ENCODE measurements at places on chromosomes 4 and X.

DNA sequence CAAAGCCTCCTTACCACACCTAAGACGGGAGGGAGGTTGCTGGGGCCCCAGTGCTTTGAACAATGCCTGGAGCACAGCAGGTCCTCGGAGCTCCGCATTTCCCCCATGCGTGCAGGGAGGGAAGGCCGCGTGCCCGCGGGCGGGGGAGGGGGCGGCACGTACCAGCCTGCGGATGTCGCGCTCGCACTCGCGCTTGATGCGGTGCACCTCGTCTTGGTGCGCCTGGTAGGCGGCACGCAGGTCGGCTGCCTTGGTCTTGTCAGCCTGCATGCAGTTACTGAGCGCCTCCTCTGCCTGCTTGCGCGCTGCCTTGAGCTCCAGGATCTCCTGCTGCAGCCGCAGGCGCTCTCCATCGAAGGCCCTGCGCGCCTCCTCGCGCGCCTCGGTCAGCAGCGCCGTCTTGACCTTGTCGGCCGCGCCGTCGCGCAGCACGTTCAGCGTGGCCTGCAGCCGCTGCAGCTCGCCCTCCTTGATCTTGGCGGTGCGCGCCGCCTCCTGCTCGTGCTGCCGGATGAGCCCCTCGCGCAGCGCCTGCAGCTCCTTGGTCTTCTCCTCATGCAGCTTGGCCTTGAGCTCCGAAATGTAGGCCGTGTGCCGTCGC lies 87.2 kb upstream of the C4orf50 start:
- no peak for DNase-seq

DNA sequence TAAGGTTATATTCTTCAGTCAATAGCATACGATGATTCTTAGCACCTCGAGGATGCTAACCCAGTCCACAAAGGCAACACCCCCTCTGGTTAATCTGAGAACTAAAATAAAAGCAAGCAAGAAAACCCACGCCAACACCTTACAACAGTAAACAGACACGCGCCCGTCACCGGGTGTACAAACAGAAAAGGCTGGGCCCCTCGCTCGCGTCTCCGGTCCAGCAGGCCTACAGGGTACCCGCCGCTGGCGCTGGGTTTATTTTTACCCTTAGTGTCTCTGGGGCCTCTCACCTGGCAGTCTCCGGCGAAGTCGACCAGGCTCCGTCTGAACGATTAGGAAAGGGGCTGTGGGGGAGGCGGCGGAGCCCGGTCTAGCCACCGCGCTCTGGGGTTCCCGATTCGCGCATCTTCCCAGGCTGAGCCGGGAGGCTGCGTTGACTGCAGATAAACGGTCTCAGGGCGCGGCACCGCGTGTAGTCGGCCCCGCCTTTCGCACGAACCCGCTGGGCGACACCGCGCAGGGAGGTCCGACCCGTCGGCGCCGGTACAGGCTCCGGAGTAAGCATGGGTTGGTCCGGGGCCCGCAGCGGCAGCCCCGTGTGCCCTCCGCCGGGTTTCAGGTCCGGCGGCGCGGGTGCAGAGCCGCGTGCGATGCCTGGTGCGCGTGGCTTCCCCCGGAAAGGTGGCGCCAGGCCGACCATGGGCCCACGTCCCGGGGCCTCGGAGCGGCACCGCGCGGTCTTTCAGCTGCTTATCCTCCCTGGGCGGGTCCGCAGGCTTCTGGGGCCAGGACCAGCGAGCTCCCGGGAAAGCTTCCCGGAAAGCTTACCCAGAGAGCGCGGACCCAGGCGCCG lies 441 bp downstream of the SLC9B2 start:
- peak; percentile 21 for DNase-seq

DNA sequence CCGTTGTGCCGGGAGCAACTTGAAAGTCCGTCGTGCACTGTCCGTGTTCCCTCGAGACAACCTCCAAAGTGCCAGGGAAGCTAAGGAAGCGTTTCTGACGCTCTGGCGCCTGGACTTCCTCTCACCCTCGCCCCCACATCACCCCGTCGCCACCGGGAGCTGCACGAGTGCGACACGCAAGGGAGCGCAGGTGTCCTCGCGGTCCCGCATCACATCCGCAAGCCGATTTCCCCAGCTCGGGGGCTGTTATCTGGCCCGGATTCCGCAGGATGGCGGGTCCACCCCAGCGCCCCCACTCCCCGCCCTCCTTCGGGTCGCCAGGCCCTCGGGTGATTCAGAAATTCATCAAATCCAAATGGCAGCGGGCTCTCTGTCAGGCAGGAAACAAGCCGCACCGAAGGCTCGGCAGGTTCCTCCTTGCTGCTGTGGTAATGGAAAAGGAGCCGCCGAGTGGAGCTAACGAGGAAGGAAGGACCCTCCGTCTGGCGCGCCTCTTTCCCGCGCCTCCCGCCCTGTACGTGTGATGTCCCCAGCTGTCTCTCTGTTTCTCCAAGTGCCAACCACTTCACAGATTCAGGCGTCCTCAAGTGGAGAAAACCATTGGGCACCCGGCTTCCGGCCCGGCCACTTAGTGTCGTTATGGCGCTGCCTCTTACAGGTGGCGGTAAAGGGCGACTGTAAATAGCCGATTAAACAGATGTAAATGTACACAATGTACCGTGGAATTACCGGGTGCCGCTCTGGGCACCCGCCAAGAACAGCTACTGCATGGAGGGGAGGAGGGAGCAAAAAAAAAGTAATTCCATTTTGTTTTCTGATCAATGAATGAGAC lies 921 bp upstream of the SETD7 start:
- DNase-seq = peak; percentile 36

- DNase-seq = no peak
These were observed 79.0 kb downstream of the DIAPH2 start for GRCh38 chrX:96763608-96764007.

GRCh38 chr4:106762666-106763443 lies 273.3 kb downstream of the DKK2 start:
- no peak for DNase-seq

GRCh38 chr4:59570860-59571476 lies 1629.2 kb upstream of the ADGRL3 start:
- DNase-seq = no peak

- DNase-seq = peak; percentile 8
These were observed 30.3 kb downstream of the SLC16A2 start for GRCh38 chrX:74451450-74452198.

- no peak for DNase-seq
These were observed 223.9 kb upstream of the ANKRD50 start for GRCh38 chr4:124936427-124936826.

GRCh38 chrX:122344816-122345215 lies 839.3 kb upstream of the GRIA3 start:
- no peak for DNase-seq

DNA sequence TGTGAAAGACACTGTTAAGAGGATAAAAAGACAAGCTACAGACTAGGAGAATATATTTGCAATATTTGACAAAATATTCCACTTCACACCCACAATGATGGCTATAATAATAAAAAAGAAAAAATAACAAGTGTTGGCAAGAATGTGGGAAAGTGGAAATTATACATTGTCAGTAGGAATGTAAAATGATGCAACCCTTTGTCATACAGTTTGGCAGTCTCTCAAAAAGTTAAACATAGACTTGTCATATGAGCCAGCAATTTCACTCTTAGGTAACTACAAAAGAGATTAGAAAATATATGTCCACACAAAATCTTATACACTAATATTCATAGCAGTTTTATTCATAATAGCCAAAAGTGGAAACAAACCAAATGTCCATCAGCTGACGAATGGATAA lies 5.2 kb upstream of the RADX start:
- no peak for DNase-seq
